Stimulated activated CD4-positive, alpha-beta T cell treated with anti-CD3 and anti-CD28 coated beads, Interleukin-4, amount 100 ng/mL, for 4 hours (primary cell): ENCODE measurements at places on chromosomes 5 and 9.

- no peak for DNase-seq
Measured at GRCh38 chr5:10091701-10092100, 158.0 kb downstream of the ATPSCKMT start.

DNA sequence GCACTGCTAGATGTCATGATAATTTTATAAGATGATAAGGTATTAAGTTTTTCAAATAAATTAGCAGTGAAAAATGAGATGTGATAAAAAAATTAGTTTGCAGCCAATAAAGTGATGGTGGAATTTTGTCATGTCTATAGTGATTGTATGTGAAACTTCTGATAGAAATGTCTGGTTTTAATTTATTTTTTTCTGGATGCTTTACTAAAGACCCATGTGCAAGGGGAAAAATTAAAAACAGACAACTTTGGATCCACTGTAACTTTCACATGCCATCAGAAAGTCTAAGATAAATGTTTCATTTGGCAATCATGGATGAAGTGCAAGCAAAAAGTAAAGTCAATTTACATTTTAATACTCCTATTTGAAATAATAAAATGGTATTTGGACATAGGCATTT, 4.4 kb upstream of the NDUFS4 start:
- DNase-seq, result no peak

GRCh38 chr9:35743452-35743851, 5.6 kb downstream of the GBA2 start:
- DNase-seq, result no peak

DNA sequence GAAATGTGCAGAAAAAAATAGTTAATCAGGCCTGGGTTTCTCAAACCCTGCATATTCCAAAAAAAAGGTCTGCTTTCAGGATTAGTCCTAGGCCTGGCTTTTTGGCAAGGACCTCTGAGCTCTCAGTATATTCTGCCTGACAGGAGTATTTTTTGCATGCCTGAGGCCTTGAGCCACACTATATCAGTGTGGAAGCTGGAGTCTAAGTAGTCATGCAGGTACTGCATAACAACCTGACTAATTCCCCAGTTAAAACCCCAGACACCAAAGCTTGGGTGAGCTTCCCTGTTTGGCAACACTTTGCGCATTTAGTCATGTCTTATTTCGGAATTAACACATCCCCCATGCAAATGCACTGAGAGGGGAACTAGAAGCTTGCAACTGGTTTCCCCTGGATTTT, 359.5 kb downstream of the CETN3 start:
- DNase-seq, result no peak

DNA sequence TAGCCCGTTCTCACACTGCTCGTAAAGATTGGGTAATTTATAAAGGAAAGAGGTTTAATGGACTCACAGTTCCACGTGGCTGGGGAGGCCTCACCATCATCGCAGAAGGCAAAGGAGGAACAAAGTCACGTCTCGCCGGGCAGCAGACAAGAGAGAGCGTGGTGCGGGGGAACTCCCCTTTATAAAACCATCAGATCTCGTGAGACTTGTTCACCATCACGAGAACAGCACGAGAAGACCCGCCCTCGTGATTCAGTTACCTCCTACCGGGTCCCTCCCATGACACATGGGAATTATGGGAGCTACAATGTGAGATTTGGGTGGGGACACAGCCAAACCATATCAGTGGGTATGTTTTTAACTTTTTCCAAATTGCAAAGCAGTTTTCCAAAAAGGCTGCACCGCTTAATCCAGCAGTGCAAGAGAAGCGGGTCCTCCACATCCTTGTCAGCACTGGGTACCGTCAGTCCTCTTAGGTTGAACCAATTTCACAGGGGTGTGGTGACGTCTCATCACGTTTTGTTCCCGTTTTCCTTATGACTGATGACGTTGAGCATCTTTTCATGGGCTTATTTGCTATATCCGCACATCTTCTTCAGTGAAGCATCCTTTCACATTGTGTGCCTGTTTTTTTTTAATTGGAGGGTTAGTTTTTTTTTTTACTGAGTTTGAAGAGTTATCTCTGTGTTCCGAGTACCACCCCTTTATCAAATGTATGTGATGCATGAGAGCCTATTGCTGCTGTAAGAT, 8.0 kb upstream of the FCN2 start:
- DNase-seq, result no peak

DNA sequence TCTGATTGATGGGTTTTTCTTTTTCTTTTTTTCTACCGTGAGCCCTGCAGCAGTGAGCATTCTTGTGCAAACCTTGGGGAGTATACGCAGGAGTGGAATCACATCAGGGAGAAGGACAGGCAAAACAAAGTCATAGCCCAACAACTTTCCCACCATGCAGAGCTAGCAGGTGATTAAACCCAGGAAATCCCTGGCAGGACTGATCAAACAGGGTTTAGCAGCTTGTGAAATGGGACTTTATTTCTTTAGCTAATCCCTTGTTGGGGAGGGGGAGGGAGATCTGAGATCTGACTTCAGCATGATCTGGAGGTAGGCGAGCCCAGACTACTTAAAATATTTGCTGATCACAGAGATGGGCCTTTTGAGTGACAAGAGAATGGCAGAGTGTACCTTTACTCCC, 162.0 kb upstream of the GLRA1 start:
- DNase-seq, result no peak

- DNase-seq, result no peak
Measured at GRCh38 chr9:25691786-25692185, 13.5 kb upstream of the TUSC1 start.

DNA sequence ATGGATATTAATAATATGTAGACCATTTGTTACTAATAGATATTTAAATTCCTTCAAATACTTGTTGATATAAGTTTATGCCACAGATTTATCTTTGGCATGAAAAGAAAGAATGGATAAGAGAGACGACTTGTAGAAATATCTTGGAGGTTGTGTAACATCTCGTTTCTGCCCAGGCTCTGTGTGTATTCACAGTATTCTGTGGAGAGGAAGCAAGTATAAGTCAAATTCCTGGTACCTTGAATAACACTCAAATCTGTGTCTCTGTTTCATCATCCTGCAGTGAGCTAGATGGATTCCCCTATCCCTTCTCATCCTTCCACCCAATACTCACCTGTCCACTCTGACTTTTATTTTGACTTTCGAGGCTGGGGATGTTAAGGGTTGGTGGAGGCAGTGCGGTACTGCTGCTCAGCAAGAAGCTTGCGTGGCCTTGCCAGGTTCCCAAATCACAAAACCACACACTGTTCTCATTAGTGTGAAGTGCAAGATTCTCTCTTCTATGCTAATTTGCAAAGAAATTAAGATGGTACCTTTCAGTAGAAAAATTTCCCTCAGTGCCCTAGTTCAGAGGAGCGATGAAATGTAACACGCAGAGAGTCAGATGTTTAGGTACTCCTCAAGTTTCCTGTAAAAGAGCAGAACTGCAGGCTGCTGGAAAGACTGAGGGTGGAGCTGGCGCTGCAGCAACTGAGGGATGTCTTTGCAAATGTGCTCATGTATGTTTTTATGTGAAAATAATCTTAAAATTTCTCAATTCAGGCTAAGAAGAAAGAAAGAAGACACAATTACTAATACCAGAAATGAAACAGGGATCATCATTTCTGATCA, 42.6 kb upstream of the ANKRD18A start:
- no peak for DNase-seq

GRCh38 chr9:19113964-19114679, 11.4 kb upstream of the HAUS6 start:
- DNase-seq, result no peak

GRCh38 chr5:143893638-143894037, 81.7 kb downstream of the HMHB1 start:
- no peak for DNase-seq

DNA sequence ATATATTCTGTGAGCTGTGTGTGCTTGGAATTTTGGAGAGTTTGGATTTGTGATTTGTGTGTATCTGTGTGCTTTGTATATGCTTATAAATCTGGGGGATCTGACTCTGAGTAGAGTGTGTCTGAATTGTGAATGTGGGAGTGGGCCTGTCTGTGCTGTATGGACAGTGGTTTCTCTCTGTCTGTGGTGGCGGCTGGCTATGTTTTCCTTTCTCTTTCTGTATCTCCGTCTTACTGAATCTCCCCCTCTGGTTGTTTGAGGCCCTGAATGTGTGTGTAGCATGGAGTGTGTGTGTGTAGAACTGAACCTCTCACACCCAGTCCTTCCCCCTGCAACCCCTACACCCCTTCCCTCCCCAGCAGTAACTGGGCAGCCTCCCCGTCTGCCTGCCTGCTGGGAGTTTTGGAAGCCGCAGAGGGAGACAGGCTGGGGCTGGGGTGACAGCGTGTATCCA, 4.7 kb downstream of the CXXC5 start:
- DNase-seq, result no peak

GRCh38 chr5:123215929-123216702, 127.1 kb downstream of the PRDM6 start:
- DNase-seq, result no peak

DNA sequence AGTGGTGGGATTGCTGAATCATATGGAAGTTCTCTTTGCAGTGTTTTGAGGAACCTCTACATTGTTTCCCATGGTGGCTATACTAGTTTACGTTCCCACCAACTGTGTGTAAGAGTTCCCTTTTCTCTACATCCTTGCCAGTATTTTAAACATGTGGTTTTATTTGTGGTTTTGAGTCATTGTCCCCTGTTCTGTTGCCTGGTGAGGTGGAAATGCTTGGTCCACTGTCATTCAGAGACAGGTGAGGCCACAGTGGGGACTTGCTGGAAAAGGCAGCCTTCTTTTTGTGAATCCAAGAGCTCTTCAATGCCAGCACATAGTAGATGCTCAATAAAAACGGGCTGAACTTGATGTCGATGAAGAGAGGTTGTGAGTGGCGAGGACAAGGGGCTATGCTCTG, 44.2 kb downstream of the SH3PXD2B start:
- no peak for DNase-seq

- peak; percentile 57 for DNase-seq
Measured at GRCh38 chr9:133726401-133727276, 11.5 kb downstream of the SARDH start.

DNA sequence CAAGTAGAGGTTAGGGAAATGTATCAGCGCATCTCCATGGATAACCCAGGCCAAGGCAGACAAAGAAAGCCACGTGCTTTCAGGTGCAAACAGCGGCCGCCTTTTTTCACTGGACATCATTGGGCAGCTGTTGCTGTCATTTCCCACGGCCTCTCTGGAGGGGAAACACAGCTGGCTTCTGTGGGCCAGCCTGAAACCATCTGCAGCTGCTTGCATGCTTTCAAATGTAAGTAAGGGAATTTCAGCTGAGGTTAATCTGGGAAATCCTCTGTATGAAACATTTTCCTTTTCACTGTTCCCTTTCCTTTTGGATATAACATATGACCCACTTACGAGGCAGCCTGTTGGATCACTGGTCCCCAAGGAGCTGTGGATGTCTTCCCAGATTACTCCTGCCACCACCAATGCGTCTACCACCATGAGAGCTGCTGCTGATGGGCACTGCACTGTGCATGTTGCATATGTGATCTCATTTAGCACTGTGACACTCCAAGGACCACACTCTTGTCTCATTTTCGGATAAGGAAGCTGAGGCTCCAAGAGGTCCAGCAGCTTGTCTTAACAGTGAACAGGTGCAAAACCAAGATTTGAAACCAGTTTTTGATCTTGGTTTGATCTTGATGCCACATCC, 106.3 kb downstream of the C9orf152 start:
- DNase-seq, result no peak

GRCh38 chr5:74034733-74035132, 408.7 kb downstream of the ARHGEF28 start:
- DNase-seq, result no peak

GRCh38 chr9:83620841-83621636, 1.9 kb upstream of the IDNK start:
- DNase-seq, result peak; percentile 20

- DNase-seq, result no peak
Measured at GRCh38 chr9:88889386-88889785, 101.9 kb upstream of the S1PR3 start.

DNA sequence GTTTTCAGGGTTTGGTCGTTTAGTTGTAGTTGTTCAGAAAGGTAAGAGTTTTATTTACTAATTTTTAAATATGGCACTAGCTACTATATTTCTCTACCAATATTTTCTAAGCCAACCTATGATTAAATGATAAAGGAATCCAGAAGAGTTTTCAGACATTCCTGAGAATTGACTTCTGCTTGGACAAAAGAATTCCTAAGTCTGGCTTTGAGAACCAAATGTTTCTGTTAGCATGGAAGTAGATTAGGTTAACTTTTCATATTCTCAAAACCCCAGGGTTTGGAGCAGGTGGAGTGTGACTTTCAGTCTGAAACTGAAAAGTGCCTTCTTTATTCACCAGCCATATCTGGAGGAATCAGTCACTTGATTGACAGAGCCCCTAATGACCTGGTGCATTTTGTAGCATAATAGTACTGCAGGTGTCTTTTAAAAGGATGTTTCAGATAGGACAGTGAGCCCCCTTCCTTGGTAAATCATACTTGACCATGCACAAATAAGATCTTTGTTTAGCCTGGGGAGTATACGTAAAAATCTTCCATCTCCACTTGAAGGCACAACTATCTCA, 457.0 kb upstream of the ZNF462 start:
- no peak for DNase-seq

- no peak for DNase-seq
Measured at GRCh38 chr5:130198927-130199326, 294.7 kb downstream of the CHSY3 start.

DNA sequence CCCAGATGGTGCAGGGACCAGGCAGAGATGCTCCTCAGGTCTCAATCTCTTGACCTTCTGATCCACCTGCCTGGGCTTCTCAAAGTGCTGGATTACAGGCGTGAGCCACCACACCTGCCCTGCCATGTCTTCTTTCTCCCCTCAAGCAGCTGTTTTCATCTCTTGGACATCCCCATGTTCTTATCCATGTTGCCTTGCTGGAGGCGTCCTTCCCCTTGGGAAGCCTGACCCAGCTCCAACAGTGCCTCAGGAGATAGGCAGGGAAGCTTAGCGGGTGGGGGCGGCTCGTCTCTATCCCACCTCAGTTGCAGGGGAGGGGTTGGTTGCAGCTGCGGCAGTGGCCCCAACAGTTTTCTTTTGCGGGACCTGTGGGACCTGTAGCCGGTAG, 24.7 kb upstream of the SPATA31E1 start:
- no peak for DNase-seq

GRCh38 chr5:143229426-143229895, 174.0 kb downstream of the NR3C1 start:
- no peak for DNase-seq

DNA sequence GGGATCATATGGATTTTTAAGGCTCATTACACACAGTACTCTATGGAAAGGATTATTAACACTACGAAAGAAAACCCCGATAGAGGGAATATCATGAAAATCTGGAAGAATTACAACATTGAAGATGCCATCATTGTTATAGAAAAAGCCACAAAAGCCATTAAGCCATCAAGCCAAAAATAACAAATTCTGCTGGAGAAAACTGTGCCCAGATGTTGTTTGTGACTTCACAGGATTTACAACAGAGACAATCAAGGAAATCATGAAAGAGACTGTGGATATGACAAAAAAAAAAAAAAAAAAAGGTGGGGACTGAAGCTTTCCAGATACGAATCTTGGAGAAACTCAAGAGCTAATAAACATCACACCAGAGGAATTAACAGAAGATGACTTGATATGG, 433.8 kb upstream of the CDH6 start:
- no peak for DNase-seq
